ENCODE measurements at places on chromosomes 13 and 19. TPM values are rescaled to one million over a fixed set of nuclear protein-coding genes. Genes with fewer than 3 reads are reported as not detected.

Gene OR2Z1
- not detected for polyA plus RNA-seq

Gene CACNG6
- polyA plus RNA-seq, result 0.04 TPM

Gene TTC9B
- not detected for polyA plus RNA-seq

Gene GPR12
- not detected for polyA plus RNA-seq

Gene PSG11
- 0.83 TPM for polyA plus RNA-seq

Gene PNMA8C
- polyA plus RNA-seq, result not detected

Gene KRTDAP
- not detected for polyA plus RNA-seq

Gene ADGRE3
- polyA plus RNA-seq, result not detected

Gene SOHLH2
- polyA plus RNA-seq, result 0.05 TPM

Gene C19orf47
- polyA plus RNA-seq, result 14.7 TPM

Gene PLIN5
- not detected for polyA plus RNA-seq

Gene TBXA2R
- polyA plus RNA-seq, result 0.54 TPM

Gene IGFL1
- not detected for polyA plus RNA-seq

Gene ZNF418
- polyA plus RNA-seq, result 2.5 TPM

Gene IGFL4
- not detected for polyA plus RNA-seq

Gene ANKRD27
- polyA plus RNA-seq, result 25.7 TPM

DNA sequence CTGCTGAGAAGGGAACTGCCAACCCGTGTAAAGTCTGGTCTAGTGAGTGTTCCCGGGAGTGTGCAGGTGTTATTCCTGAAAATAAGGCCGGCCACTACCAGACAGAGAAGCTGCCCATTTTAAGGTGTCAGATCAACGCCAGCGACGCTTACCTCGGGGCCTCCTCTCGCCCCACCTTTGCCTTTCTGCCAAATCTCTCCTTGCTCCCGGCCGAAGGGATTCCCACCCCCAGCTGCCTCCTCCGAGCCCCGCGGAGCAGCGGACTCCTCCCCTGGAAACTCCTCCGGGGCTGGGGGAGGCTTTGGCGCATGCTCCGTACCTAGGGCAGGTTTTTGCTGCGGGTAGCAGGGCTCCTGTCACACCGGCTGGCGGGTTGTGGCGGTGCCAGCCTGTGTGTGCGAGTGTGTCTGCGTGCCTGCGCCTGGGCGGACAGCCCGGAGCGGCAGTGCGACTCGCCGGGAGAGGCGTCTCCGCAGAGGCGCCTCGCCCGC lies at the start of gene HS6ST3:
TSS of gene HS6ST3 (plus strand) at position 359 of the 491 bp plus-strand sequence.
- no peak for DNase-seq

GRCh38 chr19:2726904-2727639 lies 5.9 kb upstream of the DIRAS1 start:
- no peak for DNase-seq

- no peak for DNase-seq
Measured at GRCh38 chr19:51793994-51794393, 963 bp upstream of the FPR3 start.

GRCh38 chr19:35346193-35347052 lies 1.3 kb upstream of the FFAR1 start:
- no peak for DNase-seq

DNA sequence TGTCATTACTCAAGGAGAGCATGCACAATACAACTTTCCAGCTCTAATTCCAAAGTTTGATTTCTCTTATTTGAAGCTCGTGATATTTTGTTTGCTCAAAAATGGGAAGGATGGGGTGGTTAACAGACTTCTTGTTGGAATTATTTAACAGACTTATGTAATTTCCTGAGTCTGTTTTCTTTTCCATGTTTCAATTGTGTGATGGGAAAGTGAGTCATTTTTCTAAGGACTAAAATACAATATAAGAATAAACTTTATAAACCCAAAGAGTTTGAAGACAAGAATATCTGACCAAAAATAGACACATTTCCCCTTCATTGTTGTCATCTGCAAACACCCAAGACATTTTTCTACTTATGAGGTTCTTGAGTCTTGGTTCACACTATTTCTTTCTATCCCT lies 211.8 kb upstream of the SLITRK5 start:
- no peak for DNase-seq

- no peak for DNase-seq
Measured at GRCh38 chr19:10289836-10290356, at the start of gene ICAM5. ICAM5 (plus strand) TSS chr19:10289952; CDS start chr19:10290044, 92 bp downstream.

DNA sequence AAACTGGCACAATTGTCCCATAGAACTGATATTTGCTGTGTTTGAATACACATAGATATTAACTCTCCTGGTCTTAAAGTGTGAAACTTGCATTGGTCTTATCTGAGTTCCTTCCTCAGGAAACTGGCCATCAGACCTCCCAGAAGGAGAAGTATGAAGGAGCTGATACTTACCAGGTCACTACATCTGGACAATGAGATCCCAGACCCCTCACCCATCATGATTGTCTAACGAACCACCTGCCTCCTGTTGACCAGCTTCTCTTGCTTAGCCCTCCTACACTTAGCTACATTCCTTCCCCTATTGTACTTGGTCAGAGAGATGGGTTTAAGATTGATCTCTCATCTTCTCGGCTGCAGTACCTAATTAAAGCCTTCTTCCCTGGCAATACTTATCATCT lies 413.3 kb downstream of the KCTD12 start:
- no peak for DNase-seq

DNA sequence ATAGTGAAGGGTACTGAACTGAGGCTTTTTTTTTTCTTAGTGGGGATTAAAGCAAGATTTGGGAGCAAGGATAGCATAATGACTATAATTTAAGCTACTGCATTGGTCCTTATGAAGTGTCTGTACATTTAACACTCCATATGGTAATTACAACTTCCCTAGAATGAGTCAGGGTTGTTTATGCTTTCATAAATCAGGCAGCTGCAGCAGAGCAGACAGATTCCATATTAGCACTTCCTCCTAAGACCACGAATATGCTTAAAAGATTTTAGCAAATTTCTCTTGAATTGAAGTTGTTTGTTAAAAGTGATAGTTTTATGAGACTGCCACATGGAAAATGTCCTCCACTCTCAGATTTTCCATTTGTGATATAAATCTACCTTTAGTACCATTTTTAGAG lies 401.1 kb upstream of the SPRY2 start:
- no peak for DNase-seq

DNA sequence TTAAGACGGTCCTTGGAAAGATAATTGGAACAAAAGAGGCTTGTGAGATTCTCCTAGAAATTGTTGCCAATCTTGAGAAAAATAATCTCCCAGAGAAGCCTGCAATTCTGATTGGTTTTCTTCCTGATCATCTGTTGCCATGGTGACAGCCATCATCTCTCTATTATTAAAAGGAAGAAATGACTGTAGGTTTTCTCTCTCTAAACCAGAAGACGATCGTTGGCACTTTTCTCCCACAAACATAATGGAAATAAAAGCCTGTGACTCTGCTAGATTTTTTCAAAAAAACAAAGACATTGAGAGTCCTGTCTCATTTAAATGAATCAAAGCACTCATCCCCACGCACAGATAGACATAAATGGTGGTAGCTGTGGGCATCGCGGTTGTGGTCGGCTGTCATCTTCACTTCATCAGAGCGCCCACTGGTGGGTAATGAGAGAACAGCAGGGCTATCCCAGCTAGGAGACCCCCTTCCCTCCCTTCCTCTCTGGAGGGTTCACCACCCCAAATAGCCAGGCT lies 21.7 kb upstream of the CALM3 start:
- DNase-seq, result no peak

GRCh38 chr19:2613507-2614295 lies 88.8 kb downstream of the GNG7 start:
- DNase-seq, result no peak

GRCh38 chr19:7394731-7395359 lies 46.1 kb downstream of the ARHGEF18 start:
- peak; percentile 47 for DNase-seq

- DNase-seq, result no peak
Measured at GRCh38 chr19:6259312-6259861, 20.4 kb downstream of the MLLT1 start.

GRCh38 chr13:98184792-98185191 lies 7.7 kb upstream of the RNF113B start:
- no peak for DNase-seq

DNA sequence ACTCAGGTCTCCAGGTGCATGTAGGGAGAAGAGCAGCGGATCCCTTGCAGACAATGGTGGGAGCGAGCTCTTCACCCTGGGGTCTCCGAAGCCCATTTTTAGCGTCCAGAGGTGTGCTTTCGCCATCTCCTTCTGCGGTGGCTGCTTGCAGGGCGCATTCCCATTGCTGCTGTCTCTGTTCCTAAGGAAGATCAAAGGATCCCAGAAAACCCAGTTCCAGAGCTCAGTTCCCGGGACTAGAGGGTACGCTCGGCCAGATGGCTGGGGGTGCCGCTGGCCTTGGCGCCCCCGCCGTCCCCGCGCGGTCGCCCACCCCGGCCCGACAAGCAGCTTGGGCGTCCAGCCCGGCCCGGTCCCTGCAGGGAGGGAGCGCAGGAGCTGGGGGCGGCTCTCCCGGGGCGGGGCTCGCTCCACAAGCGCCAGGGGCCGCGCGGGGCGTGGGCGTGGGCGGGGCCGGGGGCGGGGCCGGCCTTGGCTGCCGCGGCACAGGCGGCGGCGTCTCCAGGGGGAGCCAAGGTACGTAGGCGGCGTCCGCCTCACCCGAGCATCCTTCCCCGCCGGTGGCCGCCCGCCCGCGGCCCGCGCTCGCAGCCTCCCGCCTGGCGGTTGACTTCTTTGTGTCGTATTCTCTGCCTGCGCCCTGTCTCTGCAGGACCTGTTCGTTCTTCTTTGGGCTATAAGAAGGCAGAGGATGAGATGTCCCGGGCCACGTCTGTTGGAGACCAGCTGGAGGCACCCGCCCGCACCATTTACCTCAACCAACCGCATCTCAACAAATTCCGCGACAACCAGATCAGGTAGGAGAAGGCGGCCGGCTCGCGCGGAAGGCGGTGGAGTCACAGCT lies 96.8 kb downstream of the ATP8A2 start:
- DNase-seq, result no peak

- peak; percentile 75 for DNase-seq
Measured at GRCh38 chr13:30718661-30719524, 16.4 kb upstream of the ALOX5AP start.

- DNase-seq, result no peak
Measured at GRCh38 chr13:109198585-109198984, 569.2 kb downstream of the MYO16 start.

DNA sequence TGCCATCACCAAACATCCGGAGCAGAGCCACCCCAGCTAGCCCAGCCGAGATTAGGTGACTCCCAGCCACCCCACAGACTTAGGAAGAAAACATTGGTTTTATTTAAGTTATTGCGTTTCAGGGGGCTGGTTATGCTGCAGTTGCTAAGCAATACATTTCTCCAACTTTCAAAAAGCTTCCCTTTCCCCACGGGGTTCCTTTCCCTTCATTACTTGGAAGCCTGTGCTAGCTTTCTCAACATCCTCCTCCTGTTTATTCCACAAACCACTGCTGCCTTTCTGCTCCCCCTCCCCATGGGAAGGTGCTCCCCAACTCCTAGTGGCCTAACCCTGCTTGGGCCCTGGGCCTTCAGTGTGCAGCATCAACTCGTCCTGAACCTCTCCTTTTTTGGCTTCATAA lies 52.6 kb downstream of the CDADC1 start:
- no peak for DNase-seq

DNA sequence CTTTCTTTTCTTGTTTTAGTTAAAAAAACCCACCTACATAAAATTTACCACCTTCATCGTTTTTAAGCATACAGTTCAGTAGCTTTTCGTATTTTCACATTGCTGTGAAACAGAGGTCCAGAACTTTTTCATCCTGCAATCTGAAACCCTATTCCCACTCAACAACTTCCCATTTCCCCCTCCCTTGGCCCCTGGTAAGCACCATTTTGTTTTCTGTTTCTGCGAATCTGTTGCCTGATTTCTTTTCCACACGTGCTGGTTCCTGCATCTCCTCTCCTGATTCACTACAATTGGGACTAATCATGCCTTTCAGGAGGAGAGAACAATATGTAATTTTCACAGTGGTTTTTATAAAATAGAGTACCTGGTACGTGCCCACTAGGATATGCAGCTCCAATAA lies 149.2 kb upstream of the RNF113B start:
- no peak for DNase-seq

- no peak for DNase-seq
Measured at GRCh38 chr13:92103689-92104153, 705.3 kb downstream of the GPC5 start.

GRCh38 chr19:49148784-49149651 lies 6.2 kb downstream of the HRC start:
- DNase-seq, result peak; percentile 45

- DNase-seq, result no peak
Measured at GRCh38 chr13:107845911-107846310, 369.4 kb downstream of the LIG4 start.

DNA sequence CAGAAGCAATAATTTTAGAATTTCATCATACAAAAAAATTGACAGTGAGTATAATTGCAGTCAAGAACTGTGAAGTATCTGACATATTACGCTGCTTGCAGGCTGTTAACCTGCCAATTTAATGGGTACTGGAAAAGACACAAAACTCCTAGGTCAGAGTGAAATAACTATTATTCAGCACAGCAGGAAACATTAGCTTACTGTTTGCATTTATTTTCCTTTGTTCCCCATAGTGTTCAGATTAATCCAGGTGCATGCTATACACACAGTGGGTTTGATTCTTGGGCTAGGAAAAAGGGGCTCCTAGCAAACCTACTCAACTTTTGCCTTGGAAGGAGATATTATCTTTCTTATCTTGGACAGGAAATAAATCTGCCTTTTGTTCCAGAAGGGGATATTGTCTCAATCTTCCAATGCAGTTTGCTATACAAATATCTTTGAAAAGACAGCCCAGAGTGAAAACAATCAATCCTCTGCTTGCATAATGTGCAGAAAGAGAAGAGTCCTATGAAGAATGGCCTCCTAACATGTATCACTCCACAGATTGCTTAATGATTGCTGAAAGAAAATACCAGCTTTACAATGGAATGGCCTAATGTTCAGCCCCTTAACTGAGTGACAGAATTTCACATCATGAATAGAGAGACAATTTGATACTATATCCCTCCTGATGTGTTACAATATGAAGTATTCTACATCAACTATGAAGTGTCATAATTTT lies 443.4 kb downstream of the TBC1D4 start:
- no peak for DNase-seq

GRCh38 chr13:80962855-80963254 lies 621.9 kb upstream of the SPRY2 start:
- DNase-seq, result no peak

GRCh38 chr19:33394006-33394722 lies 20.7 kb downstream of the CEBPG start:
- DNase-seq, result no peak

Measured in BJ (cell line).